ENCODE measurements at places on chromosomes 2 and 18.

GRCh38 chr2:98796775-98797544 lies 66.0 kb upstream of the MGAT4A start:
- DNase-seq = no peak

- DNase-seq = no peak
Measured at GRCh38 chr2:96540136-96540535, 3.6 kb downstream of the ARID5A start.

- DNase-seq = no peak
Measured at GRCh38 chr18:58955738-58956137, 91.1 kb downstream of the ZNF532 start.

GRCh38 chr2:67268797-67269196 lies 128.3 kb upstream of the ETAA1 start:
- DNase-seq = no peak

DNA sequence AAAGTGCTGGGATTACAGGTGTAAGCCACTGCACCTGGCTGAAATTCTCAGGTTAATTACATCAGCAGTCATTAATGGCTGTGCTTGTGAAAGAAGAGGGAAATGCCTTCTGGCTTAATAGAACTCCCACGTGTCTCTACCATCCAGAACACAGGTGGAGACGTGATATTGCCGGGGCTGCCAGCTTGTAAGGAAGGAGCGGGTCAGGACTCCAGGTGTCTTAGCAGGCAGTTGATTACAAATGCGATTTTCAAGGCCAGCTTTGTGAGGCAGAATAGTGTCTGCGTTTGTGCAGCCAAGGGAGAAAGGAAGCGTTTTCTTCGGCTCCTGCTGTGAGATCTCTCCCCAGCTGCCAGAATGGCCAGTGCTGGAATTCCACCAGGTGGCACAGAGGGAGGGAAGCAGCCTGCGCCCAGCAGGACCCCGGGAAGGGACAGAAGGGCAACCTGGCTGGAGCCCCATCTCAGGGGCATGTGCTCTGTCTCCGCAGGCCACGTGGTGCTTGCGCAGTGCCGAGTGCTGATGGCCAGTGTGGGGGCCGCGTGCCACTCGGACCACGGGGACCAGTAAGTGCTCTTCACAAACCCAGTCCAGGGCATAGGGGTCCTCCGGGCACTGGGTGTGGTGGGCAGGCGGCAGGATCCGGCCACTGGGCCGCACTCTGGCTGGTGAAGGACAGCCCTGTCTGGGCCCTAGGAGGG lies 3.7 kb upstream of the ESPNL start:
- DNase-seq = no peak

GRCh38 chr18:37661061-37661460 lies 95.5 kb upstream of the CELF4 start:
- no peak for DNase-seq

DNA sequence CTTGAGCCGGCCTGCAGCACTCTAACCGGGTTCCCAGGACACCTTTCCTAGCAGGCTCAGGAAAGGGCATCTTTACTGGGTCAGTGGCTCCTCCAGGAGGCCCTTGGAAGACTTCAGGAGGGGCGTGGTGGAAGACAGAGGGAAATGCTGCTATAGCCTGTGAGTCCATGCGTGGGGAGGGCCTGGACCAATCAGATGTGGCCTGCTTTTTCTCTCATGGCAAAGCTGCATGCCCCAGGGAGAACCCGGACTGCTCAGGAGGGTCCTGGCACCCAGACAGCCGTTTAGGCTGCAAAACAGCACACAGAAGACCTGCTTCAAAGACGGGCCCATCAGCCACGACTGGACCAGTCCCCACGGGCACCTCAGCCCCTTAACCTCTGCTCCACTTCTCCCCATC lies 84.4 kb downstream of the EIPR1 start:
- DNase-seq = no peak

DNA sequence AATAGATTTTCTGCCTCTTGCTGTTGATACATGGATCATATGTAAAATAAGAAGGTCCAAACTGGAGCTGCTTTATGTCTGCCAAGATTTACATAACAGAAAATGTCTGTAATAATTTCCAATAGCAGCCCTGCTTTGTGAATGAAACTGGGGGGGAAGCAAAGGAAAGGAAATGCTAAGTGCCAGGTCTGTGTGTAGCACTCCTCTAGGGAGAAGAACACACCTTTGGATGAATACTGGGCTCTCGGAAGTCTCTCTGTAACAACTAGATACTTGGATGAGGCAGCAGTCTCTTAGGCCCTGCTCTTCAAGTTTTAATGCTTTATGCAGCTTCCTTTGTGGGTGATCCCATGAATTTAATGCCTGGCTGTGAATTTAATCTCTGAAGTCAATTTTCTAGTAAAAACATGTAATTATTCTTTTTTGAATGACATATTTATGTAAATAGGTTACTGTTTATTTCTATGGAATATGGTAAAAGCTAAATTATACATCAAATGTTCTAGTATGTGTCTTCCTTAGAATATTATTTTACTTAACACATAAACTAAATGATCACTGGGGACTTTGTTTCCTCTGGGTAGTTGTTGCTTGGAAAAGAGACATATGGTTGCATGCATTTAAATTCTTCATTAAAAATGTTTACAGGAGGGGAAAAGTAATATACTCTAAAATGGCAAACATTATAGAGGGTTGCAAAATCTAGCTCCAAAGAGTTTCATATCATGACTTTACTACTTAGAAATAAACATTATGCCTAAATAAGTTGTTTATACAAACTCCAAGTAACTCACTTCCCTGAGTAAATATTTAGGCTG lies 336.6 kb upstream of the CWC22 start:
- DNase-seq = no peak

DNA sequence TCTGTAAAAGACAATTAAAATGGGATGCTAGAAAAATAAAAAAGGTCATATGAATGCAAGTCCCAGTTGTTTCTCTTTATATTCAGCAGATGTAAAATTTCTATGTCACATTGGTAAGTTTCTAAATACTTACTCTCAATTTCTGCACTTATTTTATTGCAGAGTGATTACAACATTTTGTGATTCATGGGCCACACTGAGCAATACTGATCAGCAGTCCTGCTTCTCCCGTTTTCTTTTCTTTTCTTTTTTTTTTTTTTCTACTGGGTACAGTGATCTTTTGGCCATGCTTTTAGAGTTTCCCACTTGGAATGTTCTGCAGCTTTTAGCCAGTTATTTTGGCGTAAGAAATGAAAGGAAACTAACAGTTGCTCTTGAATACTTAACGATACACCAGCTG lies 38.8 kb downstream of the LIMS1 start:
- no peak for DNase-seq

DNA sequence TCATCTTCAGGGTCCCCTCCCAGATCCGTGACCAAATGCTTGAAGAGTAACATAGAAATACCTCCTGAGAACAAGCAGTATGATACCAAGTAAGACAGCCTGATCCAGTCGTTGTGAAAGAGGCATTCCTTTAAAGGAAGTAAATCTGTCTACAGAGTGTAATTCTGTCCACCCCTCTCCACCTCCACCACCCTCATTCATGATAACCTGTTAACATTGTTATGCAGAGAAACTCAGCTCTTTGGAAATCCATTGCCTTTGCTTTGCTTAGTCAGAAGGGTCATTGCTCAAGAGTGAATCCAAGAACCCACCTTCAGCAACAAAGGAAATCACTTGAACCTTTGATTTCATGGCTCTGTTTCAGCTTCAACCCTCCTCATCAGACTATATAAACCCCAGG lies 155.6 kb downstream of the CYP26B1 start:
- DNase-seq = no peak

- no peak for DNase-seq
Measured at GRCh38 chr18:62881509-62882016, 166.2 kb downstream of the PHLPP1 start.

DNA sequence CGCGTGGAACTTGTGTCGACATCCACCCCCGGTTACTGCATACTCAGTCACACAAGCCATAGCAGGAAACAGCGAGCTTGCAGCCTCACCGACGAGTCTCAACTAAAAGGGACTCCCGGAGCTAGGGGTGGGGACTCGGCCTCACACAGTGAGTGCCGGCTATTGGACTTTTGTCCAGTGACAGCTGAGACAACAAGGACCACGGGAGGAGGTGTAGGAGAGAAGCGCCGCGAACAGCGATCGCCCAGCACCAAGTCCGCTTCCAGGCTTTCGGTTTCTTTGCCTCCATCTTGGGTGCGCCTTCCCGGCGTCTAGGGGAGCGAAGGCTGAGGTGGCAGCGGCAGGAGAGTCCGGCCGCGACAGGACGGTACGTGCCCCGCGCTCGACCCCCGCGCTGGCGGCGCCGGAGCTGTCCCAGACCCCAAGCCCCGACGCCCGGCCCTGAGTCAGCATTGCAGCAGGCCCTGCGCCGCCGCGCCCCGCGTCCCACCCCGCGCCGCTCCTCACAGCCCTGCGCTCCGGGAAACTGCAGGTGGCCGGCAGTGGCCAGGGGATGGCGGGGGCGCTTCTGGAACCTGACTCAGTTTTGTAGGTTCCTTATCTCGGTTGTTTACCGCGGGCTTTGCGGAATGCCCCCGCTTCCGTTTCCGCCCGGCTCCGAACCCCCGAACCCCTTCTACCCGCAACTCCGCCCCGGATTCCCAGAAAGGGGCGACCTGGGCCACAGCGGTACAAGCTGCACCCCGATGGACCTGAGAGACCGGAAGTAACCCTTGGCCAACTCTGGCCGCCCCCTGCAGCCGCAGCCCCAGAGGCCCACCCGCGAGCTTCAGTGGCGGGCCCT lies at the start of gene CFLAR:
CFLAR (plus strand) TSS at position 50 of the 844 bp plus-strand sequence. CDS start 13,702 bp downstream, outside the sequence.
- DNase-seq = peak; percentile 77

DNA sequence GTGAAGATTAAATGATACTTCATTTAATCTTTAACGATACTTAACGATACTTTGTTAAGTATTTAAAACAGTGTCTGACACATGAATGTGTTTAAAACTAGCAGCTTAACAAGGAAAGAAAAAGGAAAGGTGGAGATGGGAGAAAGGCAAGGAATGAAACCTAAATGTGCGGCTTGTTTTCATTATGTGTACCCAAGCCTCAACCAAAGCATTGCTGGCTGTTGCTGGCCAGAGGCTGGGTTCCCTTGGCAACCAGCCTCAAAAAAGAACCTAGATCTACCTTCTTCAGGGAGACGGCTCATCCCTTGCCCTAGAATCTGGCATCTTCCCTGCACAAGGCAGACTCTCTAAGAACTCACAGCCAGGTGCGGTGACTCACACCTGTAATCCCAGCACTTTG lies 13.8 kb upstream of the PCBP1 start:
- no peak for DNase-seq

GRCh38 chr2:27708666-27709065 lies 45.0 kb downstream of the SLC4A1AP start:
- DNase-seq = no peak

DNA sequence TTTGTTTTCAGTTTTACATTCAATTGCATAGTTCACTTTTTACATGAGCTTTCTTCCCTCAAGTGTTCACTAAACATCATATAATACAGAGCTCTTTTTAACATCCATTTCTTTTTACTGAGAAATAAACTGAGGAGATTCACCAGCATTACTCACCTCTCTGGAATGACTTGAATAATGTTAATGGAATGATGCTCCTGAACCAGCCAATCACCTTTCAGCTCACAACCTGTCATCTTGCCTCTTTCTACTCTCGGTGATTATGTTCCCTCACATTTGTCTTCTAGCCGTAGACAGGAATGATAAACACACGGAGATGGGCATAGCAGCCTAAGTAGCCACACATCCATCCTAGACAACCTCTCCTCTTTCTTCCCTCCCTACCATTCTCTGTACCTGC lies 301.7 kb downstream of the PAX3 start:
- no peak for DNase-seq

DNA sequence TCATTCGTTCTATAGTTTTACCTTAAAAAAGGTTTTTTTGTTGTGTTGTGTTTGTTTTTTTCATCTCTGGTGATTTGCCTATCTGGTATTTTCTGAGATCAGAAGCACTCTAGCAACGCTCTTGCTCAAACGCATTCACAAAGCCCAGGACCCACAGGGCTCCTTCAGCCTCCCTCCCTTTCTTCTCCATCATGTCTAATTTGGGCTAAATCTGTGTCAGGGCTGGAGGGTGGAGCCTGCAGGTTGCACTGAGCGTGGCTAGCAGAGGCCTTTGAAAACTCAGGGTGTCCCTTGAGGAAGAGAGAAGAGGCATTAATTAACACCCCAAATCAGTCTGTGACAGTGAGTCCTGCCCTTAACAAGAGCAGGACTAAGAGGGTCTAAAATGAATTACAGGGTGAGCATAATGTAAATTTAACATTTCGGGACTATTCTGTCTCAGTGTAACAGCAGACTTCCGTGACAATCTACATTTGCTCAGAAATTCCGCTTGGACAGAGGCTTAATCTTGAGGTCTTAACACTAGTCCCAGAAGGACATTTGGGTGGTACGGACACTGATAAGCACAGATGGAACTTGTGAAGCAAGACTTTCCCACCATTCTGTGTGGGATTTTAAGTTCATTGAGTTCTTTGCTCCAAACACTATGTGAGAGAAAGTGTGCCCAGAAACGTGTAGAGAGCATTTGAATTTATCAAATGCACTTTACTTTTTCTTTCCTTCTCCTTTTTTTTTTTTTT lies 174.4 kb upstream of the APCDD1 start:
- no peak for DNase-seq

GRCh38 chr2:71833855-71834560 lies 313.7 kb downstream of the CYP26B1 start:
- DNase-seq = no peak

DNA sequence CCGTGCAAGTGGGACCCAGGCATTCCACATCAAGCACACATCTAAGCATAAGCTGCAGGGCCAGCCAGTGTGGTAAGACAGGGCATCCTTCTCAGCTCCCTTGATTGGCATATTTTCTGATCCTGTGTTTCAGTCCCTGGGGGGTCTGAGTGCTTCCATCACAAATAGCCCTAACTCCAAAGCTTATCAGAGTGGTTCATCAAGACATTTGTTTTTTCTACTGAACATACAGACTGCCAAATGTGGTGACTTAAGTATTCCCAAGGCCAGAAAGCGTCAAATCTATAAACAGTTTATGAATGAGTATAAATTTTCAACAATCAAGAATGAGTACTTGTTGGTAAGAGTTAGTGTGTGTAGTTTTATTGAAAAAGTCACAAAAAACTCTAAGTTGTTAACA lies 18.8 kb downstream of the SPRED2 start:
- DNase-seq = no peak

DNA sequence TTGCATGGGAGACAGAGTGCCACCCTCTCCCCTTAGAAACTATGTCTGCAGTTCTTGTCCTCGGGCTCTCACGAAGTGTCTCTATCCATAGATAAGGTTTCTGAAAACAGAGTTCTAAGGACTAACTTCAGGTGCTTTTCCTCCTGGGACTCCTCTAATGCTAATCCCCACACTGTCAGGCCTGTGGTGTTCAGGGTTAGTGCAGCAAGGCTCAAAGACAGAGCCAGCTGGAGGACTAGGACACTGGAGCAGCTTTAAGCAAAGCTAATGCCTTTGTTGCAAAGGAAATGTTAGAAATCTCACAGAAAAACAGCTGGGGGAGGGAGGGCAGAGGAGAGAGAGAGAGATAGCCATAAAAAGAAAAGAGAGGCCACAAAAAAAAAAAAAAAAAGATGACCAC lies 824.0 kb upstream of the FSHR start:
- DNase-seq = no peak
